ENCODE measurements at places on chromosomes 16 and 17.

- DNase-seq, result no peak
Measured at GRCh38 chr17:1481736-1482135, 10.8 kb downstream of the MYO1C start.

DNA sequence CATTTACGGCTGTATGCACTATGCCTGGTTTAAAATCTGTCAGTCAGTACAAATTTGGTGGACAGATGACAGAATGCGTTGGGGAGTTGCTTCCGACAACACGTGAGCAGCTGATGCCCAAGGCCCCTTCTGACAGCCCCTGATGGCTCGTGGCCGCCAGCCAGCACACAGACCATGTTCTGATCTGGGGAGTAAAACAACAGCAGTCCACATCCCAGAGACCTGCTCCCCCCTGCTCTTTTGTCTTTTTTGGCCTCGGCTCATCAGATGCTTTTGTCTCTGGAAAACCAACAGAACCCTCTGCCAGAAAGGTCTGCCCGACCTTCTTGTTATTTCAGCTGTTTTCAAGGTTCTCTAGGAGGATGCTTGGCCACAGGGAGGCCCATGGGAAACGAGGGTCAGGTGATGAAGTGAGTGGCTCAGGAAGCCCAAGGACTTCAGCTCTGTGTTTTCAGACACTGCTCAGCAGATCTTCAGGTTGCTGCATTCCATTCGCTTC, 10.8 kb downstream of the ARSG start:
- DNase-seq, result peak; percentile 89

- no peak for DNase-seq
Measured at GRCh38 chr17:31926100-31926729, 10.6 kb upstream of the SUZ12 start.

- DNase-seq, result no peak
Measured at GRCh38 chr17:65193716-65194293, 56.6 kb downstream of the RGS9 start.

DNA sequence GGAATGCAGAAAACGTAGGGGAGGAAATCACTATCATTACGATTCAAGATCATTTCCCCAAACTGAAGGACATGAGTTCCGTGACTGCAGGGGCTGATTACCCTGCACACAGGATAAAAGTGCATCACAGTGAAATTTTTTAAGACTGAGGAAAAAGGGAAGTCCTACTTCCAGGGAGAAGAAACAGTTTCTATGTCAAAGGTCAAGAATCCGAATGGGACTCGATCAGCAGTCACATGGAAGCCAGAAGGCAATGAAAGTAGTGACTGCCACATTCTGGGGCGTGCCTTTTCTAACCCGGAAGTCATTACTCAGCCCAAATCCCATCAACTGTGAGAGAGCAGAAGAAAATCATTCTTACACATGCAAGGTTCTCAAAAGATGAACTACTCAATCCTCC, 12.1 kb downstream of the ZZEF1 start:
- DNase-seq, result no peak

GRCh38 chr17:78834571-78834970, 6.0 kb downstream of the USP36 start:
- DNase-seq, result no peak

DNA sequence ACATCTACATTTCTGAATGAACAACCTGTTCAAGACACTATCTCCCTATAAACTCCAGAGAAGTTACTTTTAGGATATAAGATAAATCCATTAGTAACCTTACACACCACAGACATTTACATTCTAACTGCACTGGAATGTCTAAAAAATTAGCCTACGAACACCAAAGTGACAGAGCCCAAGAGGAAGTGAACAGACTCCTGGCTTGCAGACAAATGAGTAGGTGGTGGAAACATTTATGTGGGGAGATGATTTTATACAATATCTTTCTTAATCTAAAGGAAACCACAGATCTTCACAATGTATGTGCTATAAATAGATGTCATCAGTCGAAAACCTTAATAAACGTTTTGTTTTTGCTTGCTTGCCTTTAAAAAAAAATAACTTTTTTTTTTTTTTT, 18.8 kb downstream of the ZNF652 start:
- no peak for DNase-seq

GRCh38 chr16:47848421-47849109, 307.2 kb downstream of the ABCC12 start:
- no peak for DNase-seq

- no peak for DNase-seq
Measured at GRCh38 chr16:84505249-84506187, 1.1 kb upstream of the MEAK7 start.

GRCh38 chr16:87602821-87603683, 744 bp downstream of the JPH3 start:
- no peak for DNase-seq

- DNase-seq, result no peak
Measured at GRCh38 chr16:81817296-81817695, 38.2 kb downstream of the PLCG2 start.

GRCh38 chr16:54068212-54068611, 218.4 kb downstream of the IRX3 start:
- no peak for DNase-seq

- DNase-seq, result no peak
Measured at GRCh38 chr16:30357085-30357714, 2.1 kb upstream of the CD2BP2 start.

DNA sequence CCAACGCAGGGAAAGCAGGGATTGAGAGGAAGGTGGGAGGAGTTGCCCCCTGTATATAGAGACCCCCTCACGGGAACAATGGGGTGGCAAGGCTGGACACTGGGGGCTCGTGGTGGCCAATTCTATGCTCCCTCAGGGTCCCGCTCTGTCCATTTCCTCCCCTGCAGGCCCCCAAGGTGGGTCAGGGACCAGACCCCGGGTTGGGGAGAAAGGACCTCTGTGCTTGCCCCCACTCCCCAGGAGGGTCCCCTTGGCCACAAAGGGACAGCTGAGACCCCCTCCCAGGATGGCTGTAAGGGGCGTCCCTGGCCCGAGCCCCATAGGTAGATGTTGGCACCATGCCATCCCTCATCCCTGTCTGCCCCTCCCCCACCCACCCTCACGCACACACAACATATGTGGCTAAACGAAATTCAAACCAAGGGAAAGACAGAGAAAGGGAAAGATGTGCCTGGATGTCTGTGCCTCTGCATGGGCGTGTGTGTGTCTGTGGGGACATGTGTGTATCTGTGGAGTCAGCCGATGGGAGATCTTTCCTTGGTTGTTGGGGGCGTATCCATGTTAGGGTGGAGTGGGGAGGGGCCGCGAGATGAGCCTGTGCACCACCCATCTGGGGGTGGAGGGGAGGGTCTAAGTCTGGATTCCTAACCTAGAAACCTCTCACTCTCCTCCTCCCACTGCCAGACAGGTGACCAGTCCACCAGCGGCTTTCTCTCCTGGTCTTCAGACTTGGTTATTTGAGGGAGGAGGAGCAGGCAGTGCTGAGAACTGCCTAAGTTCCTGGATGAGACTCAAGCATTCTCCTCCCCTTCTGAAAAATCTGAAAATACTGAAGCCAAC, 642 bp upstream of the NEUROD2 start:
- DNase-seq, result no peak

- DNase-seq, result no peak
Measured at GRCh38 chr17:75996665-75997590, 3.7 kb upstream of the CDK3 start.

DNA sequence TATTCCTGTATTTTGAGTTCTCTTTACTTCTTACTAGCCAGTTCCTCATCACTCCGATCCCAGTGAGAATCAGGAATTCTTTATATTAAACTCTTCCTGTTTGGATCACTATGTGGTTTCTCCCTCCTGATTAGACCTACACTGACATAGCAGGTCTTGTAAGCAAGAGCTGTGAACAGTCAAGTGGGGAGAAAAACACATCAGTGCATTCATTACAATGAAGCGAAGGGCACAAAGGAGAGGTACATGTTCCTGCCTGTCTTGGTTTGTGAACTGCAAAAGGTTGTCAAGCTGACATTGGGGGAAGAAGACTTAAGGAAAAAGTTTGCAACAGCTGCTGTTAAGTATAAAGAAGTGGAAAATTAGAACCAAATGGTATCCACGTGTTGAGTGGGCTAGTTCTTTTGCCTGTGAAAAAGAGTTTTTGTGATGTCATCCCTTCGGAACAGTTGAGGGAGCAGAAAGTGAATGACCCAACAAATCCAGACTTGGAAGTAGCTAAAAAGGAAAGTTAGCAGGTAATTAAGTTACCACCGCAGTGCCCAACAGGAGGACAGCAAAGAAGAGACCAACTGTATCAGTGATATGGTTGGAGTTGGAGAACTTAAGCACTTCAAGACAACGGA, 23.0 kb upstream of the TRIM25 start:
- no peak for DNase-seq
